HT1080 (cell line): ENCODE measurements at places on chromosomes 1 and 21.

DNA sequence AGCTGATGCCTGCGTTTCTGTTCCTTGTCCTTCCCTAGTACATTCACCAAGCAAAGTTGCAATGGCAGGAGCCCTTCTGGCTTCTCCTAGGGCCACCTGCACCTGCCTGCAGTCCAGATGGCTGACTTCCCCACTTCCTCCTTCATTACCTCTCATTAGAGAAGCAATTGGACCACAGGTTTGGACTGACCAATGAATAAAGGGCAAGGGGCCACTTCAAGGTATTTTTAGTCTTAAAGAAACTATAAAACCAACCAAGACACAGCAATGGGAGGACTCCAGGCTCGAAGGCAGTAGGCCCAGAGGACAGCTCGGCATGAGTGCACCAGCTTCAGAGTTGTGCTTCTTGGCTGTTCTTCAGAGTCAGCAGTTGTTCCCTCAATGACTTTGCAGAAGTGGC lies 60.8 kb upstream of the ROR1 start:
- DNase-seq = no peak

DNA sequence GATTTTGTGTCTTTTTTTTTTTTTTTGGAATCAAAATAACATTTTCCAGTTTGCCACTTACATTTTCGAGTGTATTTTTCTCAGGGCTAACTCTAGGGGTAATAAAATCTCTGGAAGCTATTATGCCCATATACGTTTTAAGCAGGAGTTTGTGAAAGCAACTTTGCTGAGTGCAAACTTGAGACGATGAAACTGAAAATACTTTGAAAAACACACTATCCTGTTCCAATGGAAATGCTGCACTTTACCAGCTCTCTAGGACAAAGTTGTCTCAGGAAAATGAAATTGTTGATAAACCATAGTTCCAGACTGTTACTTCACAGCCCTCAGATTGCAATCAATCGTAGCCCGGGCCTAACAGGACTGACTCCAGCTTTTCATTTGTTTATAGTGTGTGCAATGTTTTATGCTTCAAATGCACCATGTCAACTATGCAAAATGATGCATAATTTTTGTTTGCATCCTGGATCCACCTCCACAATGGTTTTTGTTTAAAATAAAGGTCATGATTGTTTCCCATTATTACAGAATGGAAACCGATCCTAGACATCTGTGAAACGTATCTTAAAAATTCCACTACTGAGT lies 220.6 kb upstream of the PKN2 start:
- no peak for DNase-seq

DNA sequence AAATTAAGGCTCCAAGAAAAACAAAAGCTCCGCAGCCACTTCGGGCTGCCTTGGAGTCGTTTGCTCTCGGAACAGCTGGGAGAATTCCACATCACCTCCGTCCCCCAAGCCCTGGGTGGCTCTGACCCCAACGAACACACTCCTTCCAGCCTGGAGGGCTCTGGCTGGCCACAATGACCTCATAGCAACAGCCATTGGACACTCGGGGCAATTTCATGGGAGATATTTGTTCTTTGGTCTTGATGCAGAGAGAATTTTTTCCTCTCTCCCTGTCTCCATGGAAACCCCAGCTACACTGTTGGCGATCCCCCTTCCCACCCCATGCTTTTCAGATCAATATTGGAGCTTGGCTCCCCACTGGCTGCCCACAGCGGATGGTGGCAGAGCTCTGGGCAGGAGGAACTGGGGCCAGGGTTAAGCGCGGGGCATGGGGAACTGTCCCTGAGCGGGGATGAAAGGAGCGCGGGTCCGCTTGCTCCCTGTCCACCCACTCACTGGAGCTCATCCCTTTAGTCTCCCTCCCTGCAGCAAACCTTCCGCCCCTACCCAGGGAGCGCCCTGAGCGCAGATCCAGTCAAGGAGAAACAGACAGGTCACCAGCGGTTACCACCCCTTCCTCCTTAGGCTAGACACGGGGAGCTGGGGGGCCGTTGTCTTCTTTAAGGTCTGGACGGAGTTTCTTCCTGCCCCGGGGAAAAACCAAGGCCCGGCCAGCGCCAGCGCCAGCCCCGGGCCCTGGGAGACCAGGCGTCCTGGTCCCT lies 1.2 kb downstream of the WNT4 start:
- DNase-seq = no peak

- no peak for DNase-seq
These were observed 2.7 kb upstream of the ACTRT2 start for GRCh38 chr1:3018576-3018975.

GRCh38 chr1:202037706-202038296 lies 27.4 kb downstream of the ELF3 start:
- no peak for DNase-seq

DNA sequence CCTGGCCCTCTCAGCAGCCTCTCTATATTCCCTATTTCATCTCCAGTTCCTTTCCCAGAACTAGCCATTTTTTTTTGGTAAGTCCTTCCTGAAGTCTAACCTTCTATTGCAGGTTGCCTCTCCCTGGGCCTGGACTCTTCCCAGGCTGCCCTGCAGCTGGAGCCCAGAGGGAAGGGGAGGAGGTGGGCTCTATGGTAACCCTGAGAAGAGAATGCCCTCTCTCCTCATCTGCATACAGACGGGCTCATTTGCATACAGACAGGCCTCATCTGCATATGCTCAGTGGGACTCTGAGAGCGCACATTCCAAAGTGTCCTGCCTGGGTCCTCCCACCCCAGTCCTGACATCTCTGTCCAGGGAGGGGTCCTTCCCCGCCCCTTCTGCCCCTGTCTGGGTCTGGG lies 32.7 kb downstream of the RHBG start:
- no peak for DNase-seq

DNA sequence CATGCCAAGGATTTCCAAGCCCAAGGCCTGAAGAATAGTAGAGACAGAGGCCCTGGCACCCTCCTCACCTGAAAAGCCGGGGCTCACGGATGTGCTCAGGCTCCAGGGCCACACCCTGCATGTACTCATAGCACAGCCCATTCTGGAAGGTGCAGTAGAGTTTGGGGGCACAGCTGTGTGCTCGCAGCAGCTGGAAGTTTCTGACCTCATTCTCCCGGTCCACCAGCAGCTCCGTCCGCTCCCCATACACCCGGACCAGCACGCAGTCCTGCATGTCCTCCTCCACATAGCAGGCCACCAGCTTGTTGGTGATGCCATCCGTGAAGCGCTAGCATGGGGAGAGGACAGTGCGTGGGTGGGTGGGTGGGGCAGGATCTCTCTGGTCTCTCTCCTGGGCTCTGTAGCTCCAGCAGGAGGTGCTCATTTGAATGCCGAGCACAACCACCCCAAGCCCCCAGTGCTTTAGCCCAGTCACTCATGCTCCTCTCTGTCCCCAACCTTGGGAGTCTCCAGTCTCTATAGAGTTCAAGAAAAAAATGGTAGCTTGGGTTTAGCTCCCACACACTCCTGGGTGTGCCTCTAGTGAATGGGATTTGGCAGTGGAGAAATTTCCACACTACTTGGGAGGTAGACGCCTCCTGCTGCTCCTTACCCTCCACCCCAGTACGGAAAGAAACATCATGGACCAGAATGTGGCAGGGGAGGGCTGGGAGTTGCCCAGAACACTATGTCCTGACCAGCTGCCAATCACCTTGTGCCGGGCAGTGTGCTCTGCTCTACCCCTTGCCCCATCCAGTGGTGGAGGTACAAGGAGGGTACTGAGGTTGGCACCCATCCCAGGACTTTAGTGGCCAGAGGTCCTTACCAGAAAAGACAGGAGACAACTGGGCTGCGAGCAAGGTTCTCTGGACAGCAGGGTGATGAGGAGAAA lies 1.9 kb downstream of the ETNK2 start:
- no peak for DNase-seq

DNA sequence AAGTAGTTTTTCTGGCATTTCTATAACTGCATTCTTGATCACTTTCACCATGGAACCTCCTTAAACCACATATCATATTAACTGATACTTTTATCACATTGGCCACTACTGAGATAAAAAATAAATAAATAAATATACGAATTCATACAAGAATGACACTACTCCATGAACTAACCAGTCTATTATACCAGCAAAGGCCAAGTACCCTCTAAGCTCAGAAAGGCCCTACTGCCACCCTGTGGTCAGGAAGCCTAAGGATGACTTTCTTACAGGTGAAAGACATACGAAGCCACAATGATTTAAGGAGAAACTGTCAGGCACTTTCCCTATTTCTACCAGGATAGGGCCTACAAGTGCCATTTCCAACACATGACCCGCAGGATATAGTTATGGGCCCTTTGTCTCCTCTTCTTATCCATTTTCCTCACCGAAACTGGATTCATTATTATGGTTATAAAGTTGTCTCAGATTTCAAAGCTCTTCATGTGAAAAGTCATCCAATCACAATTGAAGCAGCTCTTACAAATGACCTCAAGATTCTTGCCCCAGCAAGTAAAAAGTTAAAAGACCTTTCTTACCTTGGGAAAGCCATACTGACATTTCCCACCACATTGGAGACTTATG lies 23.9 kb downstream of the DNAJC8 start:
- peak; percentile 64 for DNase-seq

GRCh38 chr1:10014016-10014415 lies 17.0 kb downstream of the RBP7 start:
- no peak for DNase-seq

- no peak for DNase-seq
These were observed 395.5 kb downstream of the SMYD3 start for GRCh38 chr1:246111570-246111969.

- DNase-seq = no peak
These were observed 55.2 kb upstream of the KIF1B start for GRCh38 chr1:10155087-10155712.

DNA sequence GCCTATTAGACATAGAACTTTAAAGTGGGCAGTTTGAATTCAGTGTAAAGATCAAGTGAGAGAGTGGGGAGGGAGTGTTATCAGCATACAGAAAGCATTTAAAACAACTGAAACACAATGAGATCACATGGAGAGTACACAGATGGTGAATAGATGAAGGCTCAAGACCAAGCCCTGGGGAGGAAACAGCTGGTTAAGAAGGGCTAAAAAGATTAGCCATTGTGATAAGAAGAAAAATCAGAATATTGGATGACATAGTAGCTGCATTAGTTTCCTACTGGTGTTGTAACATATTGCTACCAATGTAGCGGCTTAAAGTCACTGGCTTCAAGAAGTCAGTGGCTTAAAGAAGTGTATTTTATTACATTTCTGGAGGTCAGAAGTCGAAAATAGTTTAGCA lies 443.4 kb upstream of the RGS18 start:
- DNase-seq = no peak

GRCh38 chr1:40130892-40131291 lies 30.3 kb upstream of the RLF start:
- DNase-seq = no peak

GRCh38 chr1:56081736-56082135 lies 497.6 kb downstream of the PLPP3 start:
- no peak for DNase-seq

DNA sequence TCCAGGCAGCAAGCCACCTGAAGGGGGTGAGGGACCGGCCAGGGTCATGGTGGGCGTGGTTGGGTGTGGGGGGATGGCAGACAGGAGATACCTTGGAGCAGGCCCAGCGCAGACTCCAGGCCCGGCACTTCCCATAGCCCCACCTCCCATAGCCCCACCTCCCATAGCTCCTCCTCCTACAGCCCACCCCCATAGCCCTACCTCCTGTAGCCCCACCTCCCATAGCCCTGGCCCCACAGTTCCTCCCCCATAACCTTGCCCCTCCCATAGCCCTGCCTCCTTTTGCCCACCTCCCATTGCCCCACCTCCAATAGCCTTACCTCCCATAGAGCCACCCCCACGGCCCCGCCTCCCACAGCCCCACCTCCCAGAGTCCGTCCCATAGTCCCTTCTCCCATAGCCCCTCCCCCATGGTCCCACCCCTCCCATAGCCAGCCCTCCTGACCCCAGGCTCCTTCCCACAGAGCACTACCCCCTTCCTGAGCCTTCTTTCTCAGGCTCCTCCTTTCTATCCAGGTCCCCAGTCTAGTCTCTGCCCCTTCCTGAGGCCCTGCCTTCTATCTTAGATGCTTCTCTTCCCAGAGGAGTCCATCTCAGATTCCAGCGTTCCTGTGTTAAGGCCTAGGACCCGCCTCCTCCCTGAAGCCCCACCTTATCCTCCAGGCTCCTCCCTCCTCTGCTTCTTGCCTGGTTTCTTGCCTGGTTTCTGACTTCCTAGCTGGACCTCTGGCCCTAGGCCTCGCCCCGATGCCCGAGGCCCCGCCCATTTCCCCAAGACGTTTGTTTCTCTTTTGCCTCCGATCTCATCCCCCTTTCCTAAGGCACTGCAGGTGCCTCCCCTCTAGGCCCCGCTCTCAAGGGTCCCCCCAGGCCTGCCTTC lies 46.8 kb downstream of the PTPRU start:
- DNase-seq = peak; percentile 71

DNA sequence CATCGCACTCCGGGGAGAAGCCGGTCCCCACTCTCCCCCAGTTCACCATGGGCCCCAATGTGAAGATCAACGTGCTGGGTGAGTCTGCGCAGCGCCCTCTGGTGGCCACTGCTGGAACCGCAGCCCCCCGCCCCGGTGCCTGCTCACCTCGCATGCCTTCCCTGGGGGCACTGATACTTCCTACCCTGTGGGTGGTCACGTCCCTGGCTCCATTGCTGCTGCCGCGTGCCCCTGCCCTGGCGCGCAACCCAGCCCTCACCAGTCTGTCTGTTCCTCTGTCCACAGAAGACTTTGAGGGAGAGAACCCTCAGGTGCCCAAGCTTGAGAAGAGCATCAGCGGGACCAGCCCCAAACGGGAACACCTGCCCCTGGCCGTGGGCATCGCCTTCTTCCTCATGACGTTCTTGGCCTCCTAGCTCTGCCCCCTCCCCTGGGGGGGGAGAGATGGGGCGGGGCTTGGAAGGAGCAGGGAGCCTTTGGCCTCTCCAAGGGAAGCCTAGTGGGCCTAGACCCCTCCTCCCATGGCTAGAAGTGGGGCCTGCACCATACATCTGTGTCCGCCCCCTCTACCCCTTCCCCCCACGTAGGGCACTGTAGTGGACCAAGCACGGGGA lies 7.6 kb downstream of the EFNA3 start:
- DNase-seq = peak; percentile 56

DNA sequence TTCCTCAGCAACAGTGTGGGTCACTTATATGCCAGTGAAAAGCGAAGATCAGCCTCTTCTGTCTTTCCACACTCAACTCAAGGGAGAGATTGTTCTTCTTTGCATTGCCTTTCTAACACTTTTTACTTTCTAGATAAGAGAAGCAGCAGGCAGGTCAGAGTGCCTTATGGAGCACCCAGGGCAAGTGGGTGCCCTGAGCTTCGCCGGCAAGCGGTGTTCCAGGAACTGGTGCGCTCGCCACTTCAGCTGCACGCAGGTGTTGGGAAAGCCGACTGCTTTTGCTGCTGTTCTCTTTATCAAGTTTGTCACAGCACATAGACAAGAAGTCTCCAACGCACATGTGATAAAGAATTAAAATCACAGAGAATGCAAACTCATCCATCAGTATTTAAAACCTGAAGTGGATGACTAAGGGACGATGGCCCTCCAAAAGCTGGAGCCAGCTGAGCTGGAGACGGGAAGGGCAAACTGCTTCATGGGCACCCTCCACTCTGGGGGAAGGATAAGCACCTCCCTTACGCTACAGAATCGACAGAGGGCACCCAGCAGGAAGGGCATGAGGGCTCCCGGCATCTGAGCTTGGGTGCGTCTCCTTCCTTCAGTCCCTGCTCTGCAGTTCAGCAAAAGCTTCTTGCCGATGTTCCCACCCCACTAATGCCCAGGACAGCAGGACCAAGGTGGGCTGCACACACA lies 20.7 kb downstream of the UBE2G2 start:
- no peak for DNase-seq
